ENCODE measurements at places on chromosomes 3 and 15.
A peak's percentile ranks its signal among the peaks of the same experiment; 100 is the strongest.

DNA sequence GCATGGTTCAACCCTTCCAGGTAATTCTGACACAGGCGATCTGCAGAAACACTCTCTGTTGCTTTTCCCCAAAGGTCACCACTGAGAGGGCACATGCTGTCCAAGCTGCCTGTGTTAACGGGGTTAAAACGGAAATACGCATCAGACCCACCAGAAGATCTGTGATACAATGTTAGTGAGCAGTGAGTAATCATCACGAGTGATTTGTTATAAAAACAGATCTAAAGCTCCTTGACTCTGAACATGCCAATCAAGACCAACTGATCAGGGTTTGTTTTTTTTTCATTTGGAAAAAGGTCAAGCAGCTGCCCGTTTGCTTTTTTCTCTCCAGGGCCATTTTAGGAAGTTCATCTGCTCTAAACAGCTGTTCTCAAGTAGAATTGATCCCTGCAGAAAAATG, 43.2 kb downstream of the FGF12 start:
- DNase-seq: no peak

GRCh38 chr3:56754741-56755417, 46.9 kb downstream of the ARHGEF3 start:
- DNase-seq: peak; percentile 34

DNA sequence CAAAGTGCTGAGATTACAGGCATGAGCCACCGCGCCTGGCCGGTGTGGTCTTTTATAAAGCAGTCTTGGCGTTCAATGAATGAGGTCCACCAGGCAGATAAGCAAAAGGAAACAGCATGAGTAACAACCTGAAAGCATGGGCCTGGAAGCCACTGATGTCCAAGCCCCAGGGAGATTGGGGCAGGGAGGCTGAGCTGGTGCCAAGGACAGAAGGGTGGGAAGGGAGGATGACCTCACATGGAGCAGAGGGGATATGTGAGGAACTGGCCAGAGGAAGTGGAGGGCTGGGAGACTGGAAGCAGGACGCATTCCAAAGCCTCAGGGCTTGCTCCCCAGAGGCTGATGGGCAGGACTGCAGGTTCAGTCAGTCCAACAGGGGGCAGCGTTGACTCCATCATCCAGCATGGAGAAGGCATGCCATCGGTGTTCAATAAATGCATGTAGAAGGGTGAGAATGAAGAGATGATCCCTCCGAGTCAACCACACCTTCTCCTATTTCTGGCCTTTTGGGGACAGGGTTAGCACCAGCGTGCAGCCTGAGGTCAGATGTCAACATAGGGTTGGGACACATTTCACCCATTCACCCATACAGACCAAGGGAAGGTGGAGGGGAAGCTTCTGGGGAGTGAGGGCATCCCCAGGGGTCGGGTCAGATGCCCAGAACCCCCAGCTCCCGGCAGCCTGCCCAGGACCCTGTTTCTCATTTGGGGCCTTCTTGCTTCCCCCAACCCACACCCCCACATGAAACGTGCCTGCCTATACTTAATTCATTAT, 14.8 kb downstream of the MYL3 start:
- DNase-seq: peak; percentile 12

DNA sequence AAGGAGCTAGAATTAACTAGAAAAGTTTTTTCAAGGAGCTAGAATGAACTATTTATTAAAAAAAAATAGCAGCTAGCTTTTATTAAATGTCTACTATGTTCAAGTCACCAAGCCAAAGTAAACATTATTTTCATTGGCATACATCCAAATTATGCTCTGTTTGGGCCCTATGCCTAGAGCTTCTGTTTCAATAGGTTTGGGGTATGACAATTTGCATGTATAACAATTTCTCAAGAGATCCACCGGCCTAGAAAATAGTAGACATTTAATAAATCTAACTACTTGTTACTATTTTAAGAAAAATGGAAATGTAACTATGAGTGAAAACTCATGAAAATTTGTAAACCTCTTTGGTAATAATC, 8.0 kb downstream of the GABRR3 start:
- no peak for DNase-seq

All from activated B cell treated with CpG ODN at 0.5 μM for 24 hours (primary cell).